Stimulated activated CD8-positive, alpha-beta memory T cell treated with anti-CD3 and anti-CD28 coated beads, Interleukin-2, amount 100 ng/mL, for 48 hours (primary cell): ENCODE measurements at places on chromosomes 2 and 18.

- DNase-seq: no peak
Measured at GRCh38 chr18:79405019-79405780, 9.5 kb downstream of the NFATC1 start.

DNA sequence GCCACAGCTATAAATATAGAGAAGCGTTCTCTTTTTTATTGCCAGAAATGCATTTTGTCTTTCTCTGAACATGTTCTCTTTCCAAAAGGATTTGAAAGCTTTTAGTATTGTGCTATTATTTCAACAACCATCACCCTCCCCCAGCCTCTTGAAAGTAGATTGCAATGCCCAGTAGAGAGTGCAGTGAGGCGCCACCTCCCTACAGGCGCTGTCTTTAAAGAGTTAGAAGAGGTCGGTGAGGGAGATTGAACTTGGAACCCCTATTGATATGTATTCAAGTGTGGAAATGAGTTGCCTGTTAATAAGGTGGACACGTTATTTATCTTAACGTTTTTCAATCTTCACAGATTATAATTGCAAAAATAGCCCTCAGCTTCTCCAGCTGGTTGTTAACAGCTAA is 360.3 kb downstream of the LRP1B start:
- no peak for DNase-seq

GRCh38 chr2:5409898-5410381 is 282.2 kb upstream of the SOX11 start:
- DNase-seq: no peak

GRCh38 chr2:112629823-112630222 is 15.9 kb upstream of the SLC20A1 start:
- no peak for DNase-seq

DNA sequence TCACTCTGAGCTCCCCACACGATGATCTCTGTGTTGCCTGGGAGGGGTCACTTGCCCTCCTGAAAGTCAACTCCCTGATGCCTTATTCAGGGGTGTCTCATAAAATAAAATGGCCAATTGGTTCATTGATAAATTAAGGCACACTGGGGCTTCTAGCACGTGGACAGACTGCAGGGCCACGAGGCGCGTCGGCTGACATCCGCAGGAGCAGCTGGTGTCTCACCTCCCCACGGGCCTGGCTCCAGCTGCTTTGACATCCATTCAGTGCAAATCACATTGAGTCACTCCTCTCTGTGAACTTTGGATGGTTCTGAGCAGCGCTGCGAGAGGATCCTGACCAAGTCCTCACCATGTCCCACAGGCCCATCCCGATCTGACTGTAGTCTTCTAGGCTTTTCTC is 4.6 kb upstream of the ST8SIA3 start:
- DNase-seq: no peak

DNA sequence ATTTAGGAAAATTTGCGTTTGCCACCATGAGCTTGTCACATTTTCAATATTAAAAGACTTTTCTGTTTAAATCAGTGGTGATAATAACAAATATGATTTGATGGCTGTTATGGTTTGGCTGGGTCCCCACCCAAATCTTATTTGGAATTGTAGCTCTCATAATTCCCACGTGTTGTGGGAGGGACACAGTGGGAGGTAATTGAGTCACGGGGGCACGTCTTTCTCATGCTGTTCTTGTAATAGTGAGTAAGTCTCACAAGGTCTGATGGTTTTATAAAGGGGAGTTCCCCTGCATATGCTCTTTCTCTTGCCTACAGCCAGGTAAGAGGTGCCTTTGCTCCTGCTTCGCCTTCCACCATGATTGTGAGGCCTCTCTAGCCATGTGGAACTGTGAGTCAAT is 83.4 kb upstream of the RGPD4 start:
- DNase-seq: no peak

DNA sequence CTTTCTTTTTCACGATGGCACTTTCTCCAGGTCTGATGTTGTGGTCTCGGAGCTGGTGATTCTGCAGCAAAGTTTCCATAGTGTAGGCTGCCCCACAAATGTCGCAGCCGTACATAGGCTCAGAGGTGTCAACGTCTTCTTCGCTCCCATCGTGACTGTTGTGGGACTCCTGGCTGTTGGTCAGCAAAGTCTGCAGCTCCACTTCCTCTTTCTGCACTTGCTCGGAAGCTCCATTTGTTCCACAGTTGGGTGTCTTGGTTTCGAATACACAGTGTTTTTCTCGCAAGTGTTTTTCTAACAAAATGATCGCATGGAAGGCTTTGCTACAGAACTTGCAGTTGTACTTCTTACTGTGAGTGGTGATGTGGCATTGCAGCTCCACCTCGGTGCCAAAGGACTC is 126.8 kb downstream of the ZNF521 start:
- no peak for DNase-seq

- DNase-seq: no peak
Measured at GRCh38 chr2:20232837-20233207, 7.9 kb upstream of the SDC1 start.

- no peak for DNase-seq
Measured at GRCh38 chr18:34951625-34952379, 89.4 kb upstream of the MAPRE2 start.

DNA sequence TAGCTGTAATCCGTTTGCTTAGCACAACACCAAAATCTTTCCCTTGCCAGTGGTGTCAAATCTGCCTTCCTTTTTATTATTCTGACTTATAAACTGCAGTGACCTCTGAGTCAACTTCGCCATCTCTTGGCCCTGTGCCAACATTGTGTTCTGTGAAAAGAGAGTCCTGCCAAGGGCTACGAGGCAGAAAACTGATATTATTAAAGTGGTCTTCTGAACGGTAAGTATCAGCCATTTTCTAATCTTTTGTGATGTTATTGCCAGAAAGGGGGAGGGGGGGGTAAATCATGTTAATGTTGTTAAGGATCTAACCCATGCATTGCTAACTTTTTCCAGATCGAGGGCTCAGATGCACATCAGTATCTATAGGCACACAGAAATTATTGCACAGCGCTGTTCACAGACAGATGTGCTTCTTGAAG is 121.5 kb upstream of the LTBP1 start:
- DNase-seq: no peak

DNA sequence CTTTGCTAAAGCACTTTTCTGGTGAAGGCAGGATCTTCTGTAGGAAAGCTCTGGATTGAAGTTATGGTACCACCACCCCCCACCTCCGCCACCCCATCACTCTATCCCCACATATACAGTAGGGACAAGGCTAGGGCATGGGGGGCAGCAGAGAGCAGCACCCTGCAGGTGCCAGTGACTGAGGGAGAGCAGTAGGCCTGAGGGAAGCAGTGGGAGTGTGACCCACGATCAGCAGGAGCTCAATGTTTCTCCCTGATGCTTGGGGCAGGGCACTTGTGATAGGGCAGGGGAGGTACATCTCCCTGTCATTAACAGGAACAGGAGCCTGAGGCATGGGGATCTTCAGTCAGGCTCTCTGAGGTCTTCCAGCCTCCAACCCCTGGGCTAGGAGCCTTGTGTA is 121.6 kb downstream of the ZFP36L2 start:
- no peak for DNase-seq

DNA sequence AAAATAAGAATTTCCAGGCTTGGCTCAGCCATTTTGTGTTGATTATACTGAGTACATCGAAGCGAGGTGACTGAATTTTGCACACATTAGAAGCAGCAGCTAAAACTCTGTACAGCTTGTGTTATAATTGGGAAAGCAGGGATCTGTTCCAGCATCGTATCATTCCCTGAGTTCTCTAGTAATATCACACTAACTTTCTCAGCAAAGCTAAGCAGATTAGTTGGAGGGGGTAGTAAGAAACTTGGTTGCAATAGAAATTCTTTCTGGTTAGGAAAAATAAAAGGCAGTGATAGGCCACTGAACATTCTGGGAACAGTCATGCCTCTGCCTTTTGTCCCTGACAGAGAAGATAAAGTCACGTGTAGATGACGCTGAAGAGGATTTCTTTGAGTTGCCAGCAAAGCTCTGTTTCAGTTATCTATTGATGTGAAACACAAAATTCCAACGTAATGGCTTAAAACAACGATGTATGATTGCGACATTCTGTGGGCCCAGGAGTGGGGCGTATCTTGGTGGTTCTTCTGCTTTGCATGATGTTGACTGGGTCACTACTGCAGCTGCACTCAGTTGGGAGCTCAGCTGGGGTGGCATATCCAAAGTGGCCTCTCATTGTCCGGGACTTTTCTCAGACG is 202.1 kb upstream of the MEX3C start:
- no peak for DNase-seq

GRCh38 chr2:43616967-43617680 is 19.9 kb upstream of the PLEKHH2 start:
- DNase-seq: no peak

GRCh38 chr2:20490300-20491181 is 43.7 kb downstream of the RHOB start:
- DNase-seq: no peak

- no peak for DNase-seq
Measured at GRCh38 chr2:508121-508520, 169.1 kb downstream of the TMEM18 start.

DNA sequence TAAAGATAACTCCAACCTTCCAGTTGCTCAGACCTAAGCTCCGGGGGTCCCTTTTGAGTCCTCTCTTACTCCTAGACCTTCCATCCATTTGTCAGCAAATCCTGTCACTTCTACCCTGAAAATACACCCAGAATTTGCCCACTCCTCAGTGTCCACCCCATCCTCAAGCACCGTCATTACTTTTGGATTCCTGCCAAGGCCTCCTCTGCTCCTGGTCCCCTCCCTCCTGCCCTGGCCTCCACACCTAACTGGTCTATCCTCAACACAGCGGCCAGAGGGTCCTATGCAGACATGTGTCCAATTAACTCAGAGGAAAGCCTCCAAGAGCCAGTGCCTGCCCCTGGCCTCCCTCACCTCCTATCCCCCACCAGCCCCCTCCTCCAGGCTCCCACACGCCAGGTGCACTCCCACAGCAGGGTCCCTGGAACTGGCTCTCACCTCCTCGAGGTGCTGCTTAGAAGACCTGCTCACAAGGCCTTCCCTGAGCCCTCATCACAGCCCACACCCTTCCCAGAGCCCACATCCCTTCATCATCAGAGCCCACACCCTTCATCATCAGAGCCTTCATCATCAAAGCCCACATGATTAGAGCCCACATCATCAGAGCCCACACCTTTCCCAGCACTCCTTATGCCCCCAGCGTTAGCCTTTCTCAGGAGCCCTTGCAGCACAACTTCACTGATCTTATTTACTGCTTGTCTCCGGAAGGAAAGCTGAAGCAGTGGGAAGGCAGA is 20.4 kb downstream of the FAM178B start:
- DNase-seq: no peak

GRCh38 chr2:32166115-32166574 is 481 bp downstream of the SLC30A6 start:
- no peak for DNase-seq

DNA sequence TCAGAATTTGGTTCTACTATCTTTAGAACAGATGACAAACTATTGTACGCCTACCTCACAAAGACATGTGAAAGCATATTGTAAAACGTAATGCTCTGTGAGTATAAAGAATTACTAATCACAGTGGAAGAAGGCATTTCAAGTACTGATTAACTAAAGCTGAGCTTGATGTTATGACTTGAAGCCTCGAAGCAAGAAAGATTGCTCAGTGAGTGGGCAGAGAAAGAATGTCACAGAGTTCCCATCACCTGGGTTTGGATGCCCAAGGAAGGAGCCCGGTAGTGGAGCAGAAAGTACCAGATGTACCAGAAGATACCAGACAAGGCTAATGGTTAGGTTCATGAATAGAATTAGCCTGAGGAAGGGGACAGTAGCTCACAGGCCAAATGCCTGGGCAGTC is 39.5 kb upstream of the FAM110C start:
- no peak for DNase-seq

DNA sequence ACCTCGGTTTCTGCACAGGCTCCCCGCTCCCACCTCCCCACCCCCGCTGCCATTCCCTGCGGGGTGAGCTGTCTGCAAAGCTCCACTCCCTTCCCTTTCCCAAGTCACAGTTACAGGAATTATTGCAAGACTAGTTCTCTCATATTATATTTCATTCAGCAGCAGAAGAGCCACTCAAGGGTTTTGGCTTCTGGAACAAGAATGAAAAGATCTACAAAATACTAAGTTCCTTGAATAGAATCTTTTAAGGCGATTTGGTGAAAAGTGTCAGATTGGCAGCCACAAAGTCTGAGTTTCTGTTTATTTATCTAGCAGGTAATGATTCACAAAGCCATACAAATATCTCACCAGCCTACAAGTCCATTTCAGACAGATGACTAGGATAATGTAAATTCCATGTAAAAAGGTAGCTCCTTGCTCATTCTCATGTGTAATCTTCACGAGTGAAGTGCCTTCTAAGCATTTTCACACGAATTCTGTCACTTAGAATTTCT is 221.9 kb upstream of the RBBP8 start:
- no peak for DNase-seq

- DNase-seq: no peak
Measured at GRCh38 chr2:2174956-2175355, 156.1 kb downstream of the MYT1L start.

DNA sequence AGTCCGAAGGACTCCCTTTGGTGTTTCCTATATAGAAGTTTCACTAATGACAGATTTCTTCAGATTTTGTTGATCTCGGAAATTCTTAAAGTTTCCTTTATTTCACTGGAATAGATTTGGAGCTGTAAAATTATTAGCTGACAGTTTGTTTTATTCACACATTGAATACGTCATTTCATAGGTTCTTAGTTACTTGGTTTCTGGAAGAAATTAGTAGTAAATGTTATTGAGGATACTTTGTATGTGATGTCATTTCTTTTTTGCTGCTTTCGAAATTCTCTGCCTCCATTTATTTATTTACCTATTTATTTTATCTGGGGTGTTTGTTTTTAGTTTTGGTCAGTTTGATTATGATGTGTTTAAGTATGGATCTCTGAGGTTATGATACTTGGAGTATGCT is 1205.9 kb upstream of the GYPC start:
- no peak for DNase-seq

DNA sequence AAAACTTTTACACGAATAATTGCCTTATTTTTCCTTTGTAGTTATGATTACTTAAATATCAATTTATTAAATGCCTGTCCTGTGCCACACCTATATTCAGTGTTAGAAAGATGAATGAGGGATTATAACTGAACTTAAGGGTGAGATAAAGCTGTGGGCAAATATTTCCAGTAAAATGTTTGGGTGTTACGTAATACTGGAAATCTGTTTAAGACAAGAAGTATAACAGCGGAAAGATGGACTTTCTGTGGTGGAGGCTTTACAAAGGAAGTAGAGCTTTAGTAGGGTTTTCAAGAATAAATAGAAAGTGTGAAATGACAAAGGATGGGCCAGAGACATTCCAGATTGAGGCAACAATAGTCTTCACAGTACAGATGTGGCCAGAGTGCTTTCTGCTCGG is 927.0 kb downstream of the DPP10 start:
- no peak for DNase-seq

GRCh38 chr18:68727506-68727905 is 12.6 kb upstream of the TMX3 start:
- DNase-seq: no peak

GRCh38 chr2:218319813-218320365 is 27.6 kb upstream of the TMBIM1 start:
- DNase-seq: no peak
